ENCODE measurements at places on chromosomes 16 and 17.

GRCh38 chr16:46911038-46911437 is 26.9 kb downstream of the GPT2 start:
- no peak for DNase-seq

GRCh38 chr17:1486802-1487695 is 5.4 kb downstream of the MYO1C start:
- peak; percentile 78 for DNase-seq

- no peak for DNase-seq
Measured at GRCh38 chr16:56121156-56121500, 70.2 kb upstream of the GNAO1 start.

DNA sequence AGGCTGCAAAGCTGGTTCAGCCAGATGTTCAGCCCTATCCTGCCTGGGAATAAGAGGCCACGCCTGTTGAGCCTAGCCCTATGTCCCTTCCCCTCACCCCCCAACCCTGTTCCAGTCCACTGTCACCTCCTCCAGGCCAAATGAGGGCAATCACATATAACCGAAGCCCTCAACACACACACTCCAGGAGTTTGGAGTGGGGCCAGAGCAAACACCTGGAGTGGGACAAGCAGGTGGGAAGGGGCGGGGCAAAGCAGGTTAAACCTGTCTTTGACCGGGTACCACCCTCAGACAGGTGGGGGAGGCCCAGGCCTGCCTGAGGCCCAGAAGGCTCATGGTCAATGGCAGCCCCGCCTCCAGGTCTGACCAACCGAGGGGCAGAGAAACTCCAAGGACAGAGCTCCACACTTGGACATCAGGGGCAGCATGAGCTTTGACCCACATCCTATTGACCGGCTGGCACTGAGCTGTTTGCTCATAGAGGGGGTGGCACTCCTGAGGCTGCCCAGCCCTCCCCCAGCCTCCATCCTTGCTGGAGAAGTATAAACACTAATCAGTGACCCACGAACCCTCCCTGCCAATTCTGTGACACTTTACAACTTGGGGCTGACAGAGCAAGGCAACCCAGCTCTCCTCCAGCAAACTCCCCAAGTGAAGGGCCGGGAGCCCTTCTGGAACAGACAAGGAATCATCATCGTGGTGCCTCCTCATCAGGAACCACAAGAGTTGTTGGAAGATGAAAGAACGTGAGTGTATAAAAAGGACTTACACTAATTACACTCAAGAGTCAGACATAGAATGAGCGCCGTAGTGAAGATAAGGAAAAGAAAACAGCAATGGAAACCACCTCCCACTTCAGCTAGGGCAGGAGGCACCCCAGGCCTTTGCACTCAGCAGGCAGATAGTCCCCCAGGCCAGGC is 1.5 kb downstream of the ESRP2 start:
- DNase-seq: no peak

GRCh38 chr16:15521758-15522509 is 87.5 kb downstream of the BMERB1 start:
- DNase-seq: no peak

- no peak for DNase-seq
Measured at GRCh38 chr17:82231312-82231561, 2.4 kb downstream of the SLC16A3 start.

- DNase-seq: no peak
Measured at GRCh38 chr17:49378311-49378710, 16.3 kb upstream of the ZNF652 start.

DNA sequence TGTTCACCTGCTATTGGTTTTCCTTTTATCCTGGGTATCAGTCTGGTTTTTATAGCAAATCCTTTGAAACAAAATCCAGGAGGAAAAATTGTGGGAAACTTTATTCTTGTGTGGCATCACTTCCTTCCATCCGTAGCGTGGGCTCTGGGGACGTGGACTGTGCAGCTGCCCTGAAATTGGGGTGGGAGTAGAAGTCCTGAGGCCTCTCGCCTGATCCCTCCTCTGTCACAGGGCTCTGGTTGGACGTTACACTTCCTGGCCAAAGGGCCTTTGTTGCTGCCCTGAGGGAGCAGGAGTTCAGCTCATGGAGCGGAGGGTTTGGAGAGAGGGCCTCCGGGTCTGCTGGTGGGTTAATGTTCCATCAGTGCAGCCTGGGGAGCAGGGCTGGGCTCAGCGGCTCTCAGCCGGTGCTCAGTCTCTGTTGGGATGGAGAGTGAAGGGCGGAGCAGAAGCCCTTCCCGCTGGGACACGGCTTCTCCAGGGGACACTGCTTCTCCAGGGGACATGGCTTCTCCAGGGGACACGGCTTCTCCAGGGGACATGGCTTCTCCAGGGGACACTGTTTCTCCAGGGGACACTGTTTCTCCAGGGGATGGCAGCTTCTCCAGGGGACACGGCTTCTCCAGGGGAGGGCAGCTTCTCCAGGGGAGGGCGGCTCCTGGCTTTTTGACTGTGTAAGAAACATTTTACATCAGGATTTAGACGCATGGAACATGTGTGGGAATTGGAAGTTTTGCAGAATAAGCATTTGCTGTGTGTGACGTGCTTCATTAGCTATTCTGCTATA is 15.2 kb upstream of the RPL13 start:
- no peak for DNase-seq

DNA sequence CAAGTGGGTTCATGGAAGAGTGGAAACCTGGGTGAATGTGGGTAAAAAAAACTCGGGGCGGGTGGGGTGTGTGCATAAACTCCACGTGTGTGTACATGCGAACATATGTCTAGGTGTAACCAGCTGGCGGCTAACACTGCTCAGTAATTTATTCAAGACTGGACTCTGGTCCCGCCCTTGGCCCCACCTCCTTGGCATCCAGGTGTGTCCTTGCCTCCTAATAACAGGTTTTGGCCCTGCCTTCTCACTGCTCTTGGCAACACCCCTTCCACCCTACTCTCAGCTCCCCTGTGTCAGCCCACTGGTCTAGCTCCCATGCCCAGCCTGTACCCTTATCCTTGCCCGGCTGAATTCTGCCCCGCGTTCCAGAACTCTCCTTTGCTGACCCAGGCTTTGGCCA is 8.3 kb downstream of the FLII start:
- no peak for DNase-seq

DNA sequence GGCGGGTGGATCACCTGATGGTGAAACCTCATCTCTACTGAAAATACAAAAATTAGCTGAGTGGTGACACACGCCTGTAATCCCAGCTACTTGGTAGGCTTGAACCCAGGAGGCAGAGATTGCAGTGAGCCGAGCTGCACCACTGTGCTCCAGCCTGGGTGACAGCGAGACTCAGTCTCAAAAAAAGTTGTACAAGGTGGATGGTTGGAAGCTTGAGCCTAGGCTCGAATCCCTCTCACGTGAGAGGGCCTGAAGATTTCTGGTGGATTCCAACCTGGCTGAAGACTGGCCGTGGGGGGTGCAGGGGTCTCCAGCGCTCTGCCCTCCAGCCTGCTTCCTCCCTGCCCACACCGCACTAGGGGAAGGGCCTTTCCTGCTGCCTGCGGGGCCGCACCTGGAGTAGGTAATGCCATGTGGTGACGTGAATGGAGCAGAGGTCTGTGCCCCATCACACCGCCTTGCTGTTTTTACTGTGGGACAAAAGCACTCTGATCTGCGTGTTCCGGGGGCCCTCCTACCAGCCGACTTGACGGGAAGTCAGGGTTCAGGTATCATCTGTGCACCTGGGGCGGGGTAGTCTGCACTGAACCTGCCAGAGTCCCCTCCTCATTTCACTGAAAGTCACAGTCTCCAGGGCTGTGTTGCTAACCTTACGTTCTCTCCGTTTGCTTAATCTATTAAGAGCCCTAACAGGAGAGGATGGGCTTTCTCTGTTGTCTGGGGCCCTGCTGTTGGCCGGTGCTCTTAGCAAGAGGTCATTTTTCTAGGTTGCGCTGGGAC is 4.2 kb downstream of the RPL13 start:
- no peak for DNase-seq

DNA sequence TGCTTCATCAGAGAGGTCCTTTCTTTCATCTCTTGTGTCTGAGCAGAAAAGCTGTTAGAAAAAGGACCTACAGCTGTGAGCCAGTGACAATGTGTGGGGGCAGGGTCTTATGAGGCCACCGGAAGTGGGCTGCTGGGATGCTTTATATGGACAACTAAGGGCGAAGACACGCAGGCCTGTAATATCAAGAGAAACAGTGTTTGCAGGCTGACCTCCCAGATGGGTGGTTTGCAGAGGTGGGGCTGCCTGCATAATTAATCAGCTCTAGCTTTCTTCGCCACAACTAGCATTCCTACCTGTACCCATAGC is 30.4 kb upstream of the SALL1 start:
- DNase-seq: no peak

GRCh38 chr16:50399411-50399810 is 30.6 kb upstream of the BRD7 start:
- DNase-seq: no peak

- no peak for DNase-seq
Measured at GRCh38 chr17:16439811-16440351, 24.5 kb downstream of the TRPV2 start.

DNA sequence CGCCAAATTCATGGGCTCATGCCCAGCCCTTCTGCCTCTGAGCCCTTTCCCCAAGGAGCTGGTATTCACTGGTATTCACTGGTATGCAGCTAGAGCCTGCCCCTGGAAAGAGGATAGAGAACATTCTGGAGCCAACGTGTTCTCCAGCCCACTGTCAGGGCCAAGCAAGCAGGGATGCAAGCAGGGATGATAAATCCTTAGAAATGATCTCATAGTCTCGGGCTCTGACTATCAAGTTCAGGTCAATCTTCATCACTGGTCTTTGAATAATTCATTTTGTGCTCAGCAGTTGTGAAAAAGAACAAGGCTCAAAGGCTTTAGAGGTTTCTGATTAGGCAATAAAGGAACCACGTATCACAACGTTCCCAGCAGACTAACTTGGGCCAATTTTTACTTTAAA is 57.3 kb downstream of the CACNG5 start:
- no peak for DNase-seq

DNA sequence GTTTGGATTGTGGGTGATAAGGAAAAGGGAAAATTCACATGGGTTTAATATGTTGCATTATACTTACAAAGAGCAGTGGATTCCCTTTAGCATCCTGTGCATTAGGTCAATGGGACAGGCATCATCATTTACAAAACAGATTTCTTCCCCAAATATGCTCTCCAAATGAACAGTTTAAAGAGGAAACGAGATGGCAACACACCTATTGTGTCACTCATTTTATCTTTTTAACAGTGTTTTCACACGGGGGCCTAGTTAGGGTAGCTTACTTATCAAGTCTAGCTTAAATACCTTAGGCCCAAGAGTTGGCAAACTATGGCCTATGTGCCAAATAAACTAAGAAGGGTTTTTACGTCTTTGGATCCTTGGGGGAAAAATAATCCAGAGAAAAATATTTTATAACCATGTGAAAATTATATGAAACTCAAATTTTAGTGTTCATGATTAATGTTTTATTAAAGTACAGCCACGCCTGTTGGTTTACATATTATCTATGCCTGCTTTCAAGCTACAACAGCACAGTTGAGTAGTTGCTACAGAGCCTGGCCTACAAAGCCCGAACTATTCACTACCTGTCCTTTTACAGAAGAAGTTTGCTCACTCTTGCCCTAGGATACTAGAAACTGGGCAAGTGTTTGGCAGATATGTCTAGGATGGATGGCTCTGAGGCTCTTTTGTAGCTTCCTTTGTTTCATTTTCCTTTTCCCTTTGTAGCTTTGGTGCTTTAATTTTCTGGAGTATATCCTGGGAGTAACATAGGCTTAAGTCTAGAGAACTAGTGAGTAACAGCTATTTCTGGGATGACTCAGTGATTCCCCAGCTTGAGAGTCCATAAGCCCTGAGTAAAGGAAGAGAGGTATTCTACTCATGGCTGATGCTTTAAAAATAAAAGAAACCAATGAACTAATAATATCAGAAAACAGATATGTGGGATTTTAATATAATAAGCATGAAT is 12.4 kb downstream of the NUP93 start:
- DNase-seq: no peak

All from activated T-cell treated with anti-CD3 and anti-CD28 coated beads, Interleukin-2, amount 50 U/mL, for 72 hours (primary cell).